ENCODE measurements at places on chromosomes 6 and 20. TPM values are rescaled to one million over a fixed set of nuclear protein-coding genes. Genes with fewer than 3 reads are reported as not detected.

Gene VSX1
- total RNA-seq: not detected

Gene SLC22A7
- total RNA-seq: not detected

Gene BPIFB4
- not detected for total RNA-seq

Gene GUCA1A
- total RNA-seq: not detected

Gene BAK1
- total RNA-seq: 100 TPM

Gene GINS1
- 28.0 TPM for total RNA-seq

DNA sequence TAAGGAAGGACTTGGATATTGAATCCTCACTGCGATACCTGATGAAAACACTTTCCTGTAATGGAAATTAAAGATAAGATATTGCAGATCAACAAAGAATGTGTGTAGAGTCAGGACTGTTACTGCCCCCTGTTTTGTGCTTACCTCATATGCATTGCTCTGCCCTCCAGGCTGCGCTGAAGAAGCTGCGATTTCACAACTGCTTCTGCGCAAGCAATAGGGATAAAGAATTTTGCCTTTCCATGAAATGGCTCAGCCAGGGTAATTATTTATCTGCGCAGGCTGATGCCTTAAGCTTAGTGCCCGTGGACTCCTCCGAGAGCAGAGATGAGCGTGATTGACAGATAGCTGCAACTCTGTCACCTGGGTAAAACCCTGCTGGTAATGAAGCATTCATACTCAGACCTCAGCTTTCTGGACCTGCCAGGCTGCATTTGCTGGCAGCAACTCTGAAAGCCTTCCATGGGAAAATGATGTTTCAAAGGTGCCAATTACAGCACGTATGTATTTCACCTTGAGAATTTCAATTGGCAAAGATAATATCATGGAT, 370.6 kb downstream of the SAMD5 start:
- no peak for DNase-seq
- H3K27me3 ChIP-seq: no peaks in the 10 kb centered on the region
- H3K4me3 ChIP-seq: no peak overlapping the region
- H3K36me3 ChIP-seq: no peaks in the 10 kb centered on the region
- no peaks in the 10 kb centered on the region for H3K4me1 ChIP-seq
- no peak overlapping the region for H3K27ac ChIP-seq

DNA sequence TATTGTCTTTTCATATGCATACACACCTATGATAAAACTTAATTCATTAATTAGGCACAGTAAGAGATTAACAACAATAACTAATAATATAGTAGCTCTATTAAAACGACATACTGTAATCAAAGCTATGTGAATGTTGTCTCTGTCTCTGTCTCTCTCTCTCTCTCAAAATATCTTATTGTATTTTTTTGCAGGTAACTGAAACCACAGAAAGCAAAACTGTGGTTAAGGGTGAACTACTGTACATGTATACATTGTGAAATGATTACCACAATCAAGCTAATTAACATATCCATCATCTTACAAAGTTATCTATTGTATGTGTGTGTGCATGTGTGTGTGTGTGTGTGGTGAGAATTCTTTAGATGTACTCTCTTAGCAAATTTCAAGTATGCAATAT, 242.0 kb upstream of the RSPO3 start:
- DNase-seq: no peak
- no peaks in the 10 kb centered on the region for H3K4me1 ChIP-seq
- no peak overlapping the region for H3K4me3 ChIP-seq
- H3K27ac ChIP-seq: no peak overlapping the region
- no peaks in the 10 kb centered on the region for H3K27me3 ChIP-seq

GRCh38 chr20:4896119-4896702, 105.1 kb downstream of the SLC23A2 start:
- DNase-seq: no peak
- no peaks in the 10 kb centered on the region for H3K27me3 ChIP-seq
- peaks cover 7% of the 10 kb centered on the region for H3K4me1 ChIP-seq
- no peak overlapping the region for H3K4me3 ChIP-seq
- peaks cover under 1% of the 10 kb centered on the region for H3K36me3 ChIP-seq
- H3K27ac ChIP-seq: no peak overlapping the region

DNA sequence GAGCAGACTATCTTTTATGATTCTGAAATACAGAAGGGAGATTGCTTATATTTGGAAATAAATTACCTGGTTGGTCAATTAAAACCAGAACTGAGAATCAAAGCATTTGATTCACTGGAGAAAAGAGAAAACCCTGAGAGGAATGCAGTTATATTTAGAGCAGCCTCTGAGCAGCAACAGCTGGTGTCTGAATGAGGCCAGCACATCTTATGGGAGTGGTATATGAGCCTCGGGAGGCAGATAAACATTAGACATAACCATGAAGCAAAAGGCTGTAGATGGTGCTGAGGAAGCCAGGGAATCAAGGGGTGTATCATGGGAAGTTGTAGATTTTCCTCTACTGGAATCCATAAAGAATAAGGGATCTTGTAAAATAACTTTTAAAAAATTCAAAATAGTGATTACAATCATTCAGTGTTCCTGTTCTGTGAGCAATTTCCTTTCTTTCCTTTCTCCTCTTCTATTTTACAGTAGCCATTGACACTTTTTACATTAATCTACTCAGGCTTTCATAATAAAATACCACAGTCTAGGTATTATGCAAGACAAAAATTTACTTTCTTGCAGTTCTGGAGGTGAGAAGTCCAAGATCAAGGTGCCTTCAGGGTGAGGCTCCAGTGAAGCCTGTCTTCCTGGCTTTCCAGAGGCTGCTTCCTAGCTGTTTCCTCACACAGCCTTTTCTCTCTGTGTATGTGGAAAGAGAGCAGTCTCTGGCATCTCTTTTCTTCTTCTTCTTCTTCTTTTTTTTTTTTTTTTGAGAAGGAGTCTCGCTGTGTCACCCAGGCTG, 32.8 kb upstream of the ENPP5 start:
- H3K27me3 ChIP-seq: peaks cover 9% of the 10 kb centered on the region
- DNase-seq: no peak
- H3K36me3 ChIP-seq: no peaks in the 10 kb centered on the region
- no peaks in the 10 kb centered on the region for H3K4me1 ChIP-seq

- no peak overlapping the region for H3K4me3 ChIP-seq
- H3K27ac ChIP-seq: no peak overlapping the region
These were observed 522.9 kb upstream of the SOX4 start for GRCh38 chr6:21070620-21071019.

- peaks cover 24% of the 10 kb centered on the region for H3K27me3 ChIP-seq
- H3K27ac ChIP-seq: peak overlapping the region; percentile 27
- no peaks in the 10 kb centered on the region for H3K36me3 ChIP-seq
- DNase-seq: no peak
These were observed 338 bp downstream of the UTRN start for GRCh38 chr6:144285548-144285797.

- DNase-seq: no peak
- peaks cover 6% of the 10 kb centered on the region for H3K4me1 ChIP-seq
- peaks cover 9% of the 10 kb centered on the region for H3K27me3 ChIP-seq
- no peak overlapping the region for H3K27ac ChIP-seq
These were observed 11.1 kb upstream of the SERINC3 start for GRCh38 chr20:44532981-44533331.

DNA sequence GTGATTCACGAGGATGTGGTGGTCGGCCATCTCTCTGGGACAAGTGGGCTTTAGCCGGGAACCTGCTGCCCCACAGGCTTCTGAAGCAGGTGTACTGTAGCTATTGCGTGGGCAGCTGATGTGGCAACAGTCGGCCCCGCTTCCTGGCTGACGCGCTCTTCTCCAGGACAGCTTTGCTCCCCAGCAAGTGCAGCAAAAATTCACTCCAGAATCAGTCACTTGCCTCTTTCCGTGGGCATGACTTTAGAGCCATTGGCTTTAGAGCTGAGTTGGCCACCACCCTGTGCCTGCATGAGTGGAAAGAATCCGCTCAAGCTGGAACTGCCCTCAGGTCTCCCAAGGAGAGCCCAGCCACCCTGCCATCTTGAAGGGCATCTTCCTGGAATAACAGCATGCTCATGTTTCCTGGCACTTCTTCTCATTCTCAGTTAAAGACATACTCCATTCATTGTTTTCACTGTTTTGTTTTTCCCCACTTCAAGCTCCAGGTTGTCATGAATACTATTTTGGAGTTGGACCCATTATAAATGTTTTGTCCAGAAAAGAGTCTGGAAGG, 178.3 kb downstream of the ZDHHC14 start:
- no peak overlapping the region for H3K27ac ChIP-seq
- no peaks in the 10 kb centered on the region for H3K36me3 ChIP-seq
- H3K4me1 ChIP-seq: peaks cover 55% of the 10 kb centered on the region
- DNase-seq: no peak
- H3K4me3 ChIP-seq: no peak overlapping the region

DNA sequence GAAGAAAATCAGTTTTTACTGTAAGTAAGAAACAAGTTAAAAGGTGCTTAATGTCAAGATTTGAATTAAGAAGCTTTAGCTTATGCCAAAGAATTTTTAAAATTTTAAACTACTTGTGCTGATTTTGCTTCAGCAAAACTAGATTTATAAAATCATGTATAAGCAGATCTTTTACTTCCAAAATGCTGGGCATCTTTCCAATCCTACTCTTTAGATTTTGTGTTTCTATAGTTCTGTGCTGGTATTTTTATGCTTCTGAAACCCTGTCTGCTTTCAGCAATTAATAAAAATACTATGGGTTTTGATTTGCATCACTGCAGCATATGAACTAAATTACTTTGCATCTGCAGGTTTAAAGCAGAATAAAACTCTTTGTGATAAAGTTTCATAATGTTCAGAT, 238.6 kb upstream of the RNF217 start:
- no peak overlapping the region for H3K27ac ChIP-seq
- H3K36me3 ChIP-seq: no peaks in the 10 kb centered on the region
- DNase-seq: no peak

DNA sequence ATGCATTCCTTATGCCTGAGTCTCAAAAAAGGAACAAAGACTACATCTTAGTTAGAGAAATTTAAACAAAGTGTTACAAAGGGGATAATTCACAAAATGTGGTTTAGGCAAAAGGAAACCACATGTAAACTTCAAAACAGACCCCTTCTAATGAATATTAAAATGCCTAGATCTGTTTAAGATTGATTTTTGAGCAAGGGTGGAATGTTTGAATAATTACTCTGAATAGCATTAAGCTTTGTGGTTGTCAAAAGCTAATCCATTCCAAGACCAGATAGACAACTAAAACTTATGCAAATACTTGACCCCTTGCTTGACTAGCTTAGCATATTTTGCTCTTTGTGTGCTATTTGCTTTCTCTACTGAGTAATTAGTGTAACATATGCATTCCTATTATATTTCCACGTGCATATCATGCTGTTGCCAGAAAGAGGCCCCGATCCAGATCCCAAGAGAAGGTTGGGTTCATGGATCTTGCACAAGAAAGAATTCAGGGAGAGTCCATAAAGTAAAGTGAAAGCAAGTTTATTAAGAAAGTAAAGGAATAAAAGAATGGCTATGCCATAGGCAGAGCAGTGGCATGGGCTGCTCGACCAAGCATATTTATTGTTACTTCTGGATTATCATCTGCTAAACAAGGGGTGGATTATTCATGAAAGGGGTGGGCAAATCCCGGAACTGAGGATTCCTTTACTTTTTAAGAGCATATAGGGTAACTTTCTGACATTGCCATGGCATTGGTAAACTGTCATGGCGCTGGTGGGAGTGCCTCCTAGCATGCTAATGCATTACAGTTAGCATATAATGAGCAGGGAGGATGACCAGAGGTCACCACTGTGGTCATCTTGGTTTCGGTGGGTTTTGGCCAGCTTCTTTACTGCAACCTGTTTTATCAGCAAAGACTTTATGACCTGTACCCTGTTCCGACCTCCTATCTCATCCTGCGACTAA, 1193.4 kb upstream of the EYS start:
- no peaks in the 10 kb centered on the region for H3K4me1 ChIP-seq
- H3K27ac ChIP-seq: no peak overlapping the region
- no peaks in the 10 kb centered on the region for H3K27me3 ChIP-seq
- no peaks in the 10 kb centered on the region for H3K36me3 ChIP-seq
- H3K4me3 ChIP-seq: no peak overlapping the region
- DNase-seq: no peak

- no peak overlapping the region for H3K4me3 ChIP-seq
- no peak for DNase-seq
- H3K36me3 ChIP-seq: no peaks in the 10 kb centered on the region
- H3K4me1 ChIP-seq: no peaks in the 10 kb centered on the region
- H3K27ac ChIP-seq: no peak overlapping the region
These were observed 156.2 kb upstream of the THBS2 start for GRCh38 chr6:169409742-169410312.

- H3K36me3 ChIP-seq: no peaks in the 10 kb centered on the region
- peaks cover 6% of the 10 kb centered on the region for H3K4me1 ChIP-seq
- H3K27ac ChIP-seq: peak overlapping the region; percentile 81
- H3K4me3 ChIP-seq: no peak overlapping the region
- peak; percentile 26 for DNase-seq
- H3K27me3 ChIP-seq: no peaks in the 10 kb centered on the region
These were observed 47.7 kb downstream of the AKAP7 start for GRCh38 chr6:131182991-131183425.

DNA sequence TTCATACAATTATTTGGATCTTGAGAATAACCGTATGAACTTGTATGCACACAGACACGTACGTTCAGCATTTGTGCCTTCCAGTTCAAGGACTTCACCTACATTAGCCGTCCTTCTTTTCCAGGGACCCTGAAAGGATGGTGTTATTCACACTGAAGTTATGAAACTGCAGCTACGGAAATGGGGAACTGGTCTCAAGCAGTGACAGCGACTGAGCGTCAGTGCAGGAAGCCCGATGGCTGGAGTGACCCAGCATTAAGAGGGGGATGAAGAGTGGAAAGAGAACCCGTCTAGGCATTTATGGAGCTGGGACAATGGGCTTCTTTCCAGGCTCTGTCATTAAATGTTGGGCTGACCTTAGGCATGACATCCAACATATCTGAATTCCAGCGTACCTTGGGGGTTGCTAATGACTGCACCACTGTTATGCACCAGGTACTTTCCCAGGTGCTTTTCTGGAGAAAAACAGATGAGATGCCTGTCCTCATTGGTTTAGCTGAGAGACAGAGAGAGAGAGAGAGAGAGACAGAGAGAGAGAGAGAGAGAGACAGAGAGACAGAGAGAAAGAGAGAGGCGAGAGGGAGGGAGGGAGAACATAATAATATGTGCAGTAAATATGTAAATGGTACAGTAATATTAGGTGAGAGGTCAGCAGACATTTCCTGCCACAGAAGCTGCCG, 204.7 kb upstream of the EXOC2 start:
- H3K27me3 ChIP-seq: peaks cover 18% of the 10 kb centered on the region
- no peak overlapping the region for H3K4me3 ChIP-seq
- no peak for DNase-seq
- H3K36me3 ChIP-seq: no peaks in the 10 kb centered on the region

DNA sequence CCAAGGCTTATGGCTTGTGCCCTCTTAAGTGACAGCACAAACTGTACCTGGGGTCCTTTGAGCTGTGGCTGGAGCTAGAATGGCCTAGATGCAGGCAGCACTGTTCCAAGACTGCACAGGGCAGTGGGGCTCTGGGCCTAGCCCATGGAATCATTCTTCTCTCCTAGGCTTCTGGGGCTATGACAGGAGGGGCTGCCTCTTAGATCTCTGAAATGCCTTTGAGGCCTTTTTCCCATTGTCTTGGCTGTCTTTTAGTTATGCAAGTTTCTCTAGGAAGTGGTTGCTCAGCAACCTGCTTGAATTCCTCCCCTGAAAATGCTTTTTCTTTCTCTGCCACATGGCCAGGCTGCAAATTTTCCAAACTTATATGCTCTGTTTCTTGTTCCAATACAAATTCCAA, 183.4 kb downstream of the WDR27 start:
- no peaks in the 10 kb centered on the region for H3K4me1 ChIP-seq
- no peaks in the 10 kb centered on the region for H3K27me3 ChIP-seq
- no peak overlapping the region for H3K27ac ChIP-seq
- no peak overlapping the region for H3K4me3 ChIP-seq
- H3K36me3 ChIP-seq: no peaks in the 10 kb centered on the region
